ENCODE measurements at places on chromosomes 1 and 21.

- DNase-seq, result no peak
Measured at GRCh38 chr1:3062616-3063378, 6.2 kb upstream of the PRDM16 start.

- no peak for DNase-seq
Measured at GRCh38 chr21:16741141-16741665, 771.6 kb upstream of the CXADR start.

DNA sequence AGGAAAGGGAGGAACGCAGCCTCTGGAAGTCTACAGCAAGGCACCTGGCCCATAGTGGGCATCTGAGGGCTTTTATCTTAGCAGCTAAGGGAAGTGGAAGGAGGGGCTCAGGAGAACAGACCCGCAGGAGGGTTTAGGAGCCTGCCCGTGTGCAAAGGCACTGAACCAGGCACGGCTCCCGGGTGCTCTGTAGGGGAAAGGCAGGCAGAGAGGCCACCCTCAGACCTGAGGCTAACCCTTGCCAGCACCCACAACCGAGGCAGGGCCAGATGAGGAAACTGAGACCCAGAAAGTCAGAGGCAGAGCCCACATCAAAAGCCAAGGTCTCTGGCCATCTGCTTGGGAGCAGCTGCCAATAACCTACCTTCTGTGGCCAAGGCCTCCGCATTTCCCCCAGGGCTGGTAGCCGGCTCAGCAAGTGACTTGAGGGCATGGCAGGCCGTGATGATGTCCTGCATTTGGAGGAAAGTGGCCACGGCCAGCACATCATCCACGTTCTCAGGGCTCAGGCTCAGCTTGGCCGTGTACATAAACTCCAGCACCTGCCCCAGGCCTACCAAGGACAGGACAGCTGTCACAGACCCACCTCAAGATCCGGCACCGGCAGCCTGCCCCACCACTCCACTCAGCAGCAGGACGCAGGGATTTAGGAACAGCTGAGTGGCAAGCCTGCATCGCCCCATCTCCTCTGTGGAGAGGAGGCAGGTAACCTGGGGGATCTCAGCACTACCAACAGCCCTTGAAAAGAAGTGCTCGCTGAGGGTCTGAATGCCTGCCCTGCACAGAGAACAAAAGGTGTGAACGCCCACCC lies 29.1 kb downstream of the ZBTB17 start:
- DNase-seq, result no peak

GRCh38 chr1:229199261-229200243 lies 71.4 kb upstream of the RAB4A start:
- no peak for DNase-seq

DNA sequence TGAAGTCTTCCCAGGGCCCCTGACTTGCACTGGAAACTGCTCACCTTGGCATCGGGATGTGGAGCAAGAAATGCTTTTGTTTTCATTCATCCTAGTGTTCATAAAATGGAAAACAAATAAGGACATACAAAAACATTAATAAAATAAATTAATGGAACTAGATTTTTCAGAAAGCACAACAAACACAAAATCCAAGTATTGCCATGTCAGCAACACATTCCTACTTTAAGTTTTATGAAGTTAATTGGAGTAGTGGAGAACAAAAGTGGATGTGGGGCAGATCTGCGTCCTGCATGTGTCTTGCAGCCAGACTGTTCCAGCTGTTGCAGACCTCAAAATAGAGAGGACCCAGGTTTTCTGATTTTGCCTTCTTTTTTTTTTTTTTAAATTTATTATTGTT lies 32.9 kb downstream of the PRMT2 start:
- no peak for DNase-seq

DNA sequence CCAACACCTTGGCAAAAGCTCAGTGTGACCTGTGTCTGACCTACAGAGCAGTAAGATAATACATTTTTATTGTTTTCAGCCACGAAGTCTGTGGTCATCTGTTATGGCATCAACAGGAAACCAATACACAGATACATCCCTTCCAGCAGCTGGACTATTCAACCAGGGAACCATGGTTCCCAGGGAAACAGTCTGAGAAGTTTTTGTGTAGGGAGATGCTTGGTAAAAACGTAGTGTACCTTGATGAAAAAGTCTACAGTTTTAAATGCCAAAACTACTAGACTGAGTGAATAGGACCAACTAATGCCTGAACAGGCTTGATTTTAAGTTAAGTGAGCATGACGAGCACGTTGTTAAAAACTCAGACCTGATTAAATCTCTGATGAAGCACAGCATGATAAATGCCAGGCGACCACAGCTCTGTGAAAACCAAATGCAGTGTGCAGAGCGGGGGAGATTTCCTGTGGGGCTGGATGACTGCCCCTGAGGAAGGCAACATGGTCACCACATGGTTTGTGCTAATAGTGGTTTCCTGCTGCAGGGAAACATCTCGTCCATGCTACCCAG lies 228.9 kb downstream of the TNR start:
- DNase-seq, result no peak

DNA sequence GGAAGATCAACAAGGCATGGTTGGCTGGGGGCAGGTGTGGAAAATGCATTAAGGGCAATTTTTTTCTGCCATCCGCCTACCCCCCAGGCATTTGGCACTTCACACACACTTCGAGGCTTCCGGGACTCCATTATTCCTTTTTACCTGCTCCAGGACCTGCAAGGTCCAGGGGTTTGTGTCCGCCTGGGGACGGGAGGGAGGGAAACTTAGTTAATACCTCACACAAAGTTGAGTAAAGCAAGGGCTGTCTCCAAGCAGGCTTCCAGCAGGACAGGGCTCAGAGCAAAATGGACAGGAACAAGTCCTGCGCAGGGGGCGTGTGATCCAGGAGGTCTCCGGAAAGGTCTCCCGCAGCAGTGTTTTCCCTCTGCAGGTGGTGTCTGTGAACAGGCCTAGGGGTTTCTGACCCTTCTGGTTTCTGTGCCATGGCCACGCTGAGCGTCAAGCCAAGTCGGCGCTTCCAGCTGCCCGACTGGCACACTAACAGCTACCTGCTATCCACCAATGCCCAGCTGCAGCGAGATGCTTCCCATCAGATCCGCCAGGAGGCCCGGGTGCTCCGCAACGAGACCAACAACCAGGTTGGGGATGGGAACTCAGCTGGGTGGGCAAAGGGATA lies 712 bp downstream of the TEKT2 start:
- DNase-seq, result no peak

DNA sequence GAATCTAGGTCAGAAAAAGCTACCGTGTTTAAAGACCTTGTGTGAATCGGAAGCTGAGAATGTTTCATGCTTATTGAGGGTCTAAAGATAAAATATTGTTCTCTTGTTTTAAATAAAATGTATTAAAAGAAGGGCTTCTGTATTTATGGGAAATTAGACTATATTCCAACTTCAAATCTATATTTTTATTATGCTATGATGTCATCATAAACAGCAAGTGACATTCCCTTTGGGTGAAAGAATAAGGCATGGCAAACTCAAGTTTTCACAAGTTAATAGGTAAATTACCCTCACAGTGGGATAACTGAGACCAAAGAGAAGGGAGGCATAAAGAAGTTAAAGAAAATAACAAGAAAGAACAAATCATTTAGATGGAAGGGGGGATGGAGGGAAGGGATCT lies 333.8 kb upstream of the NR5A2 start:
- no peak for DNase-seq

GRCh38 chr1:164678136-164678700 lies 119.2 kb downstream of the PBX1 start:
- DNase-seq, result no peak

DNA sequence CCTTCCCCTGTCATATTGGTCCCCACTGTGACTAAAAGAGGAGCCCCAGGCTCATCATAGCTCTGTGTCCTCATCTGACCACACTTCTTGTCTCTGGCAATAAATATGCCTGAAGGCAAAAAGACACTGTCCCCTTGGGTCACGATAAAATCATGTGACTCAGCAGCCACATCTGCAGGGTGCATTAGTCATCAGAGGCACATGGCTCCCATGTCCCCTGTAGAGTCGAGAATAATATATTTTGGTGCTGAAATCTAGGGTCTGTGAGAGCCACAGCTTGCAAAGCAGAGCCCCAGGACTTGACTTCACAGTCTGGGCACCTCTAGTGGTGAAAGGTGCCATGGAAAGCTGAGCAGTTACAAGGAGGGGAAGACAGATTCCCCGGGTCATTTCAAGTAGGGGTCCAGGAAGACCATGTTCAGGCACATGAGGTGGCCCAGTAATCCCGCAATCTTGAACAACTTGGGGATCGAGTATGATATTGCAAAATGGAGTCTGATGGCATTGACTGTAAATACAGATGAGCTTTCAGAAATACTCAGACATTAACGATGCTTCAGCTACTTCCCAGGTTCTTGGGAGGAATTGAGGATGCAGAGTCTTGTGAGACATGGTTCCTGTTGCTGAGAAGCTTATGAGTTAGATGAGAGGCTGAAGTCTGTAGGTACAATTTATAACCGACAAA lies 68.6 kb downstream of the SLC35F3 start:
- DNase-seq, result no peak

DNA sequence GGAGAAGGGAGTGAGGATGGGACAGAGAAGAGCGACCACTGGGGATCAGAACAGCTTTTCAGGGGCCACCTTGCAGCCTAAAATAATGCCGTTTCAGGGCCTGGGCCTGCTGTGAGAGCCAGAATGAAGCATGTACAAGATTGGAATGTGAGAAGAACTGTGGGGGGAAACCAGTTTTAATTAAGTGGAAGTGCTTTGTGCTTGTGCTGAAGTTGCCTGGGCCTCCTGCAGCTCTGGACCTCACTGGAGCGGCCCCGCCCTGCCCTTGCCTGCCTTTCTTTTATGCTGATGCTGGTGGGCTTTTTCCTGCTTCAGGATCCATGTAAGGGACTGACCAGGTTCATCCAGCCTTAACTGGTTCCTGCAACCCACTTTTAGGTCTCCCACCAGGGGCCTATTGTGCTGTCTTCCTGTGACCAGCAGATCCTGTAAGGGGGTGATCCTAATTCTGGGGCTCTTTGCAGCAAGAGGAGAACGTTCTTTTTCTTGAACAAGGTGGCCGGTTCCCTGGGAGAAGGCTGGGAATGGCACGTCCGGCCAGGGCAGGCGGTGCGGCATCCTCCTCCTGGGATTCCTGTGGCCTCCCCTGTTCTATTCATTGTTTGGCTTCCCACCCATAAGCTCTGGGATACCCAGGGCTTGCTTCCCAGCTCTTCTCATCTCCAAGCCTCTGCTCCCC lies 3.2 kb downstream of the C1orf226 start:
- DNase-seq, result no peak

- no peak for DNase-seq
Measured at GRCh38 chr1:53091841-53092645, 30.0 kb downstream of the PODN start.

GRCh38 chr21:15749082-15749860 lies 19.5 kb downstream of the USP25 start:
- DNase-seq, result no peak

- no peak for DNase-seq
Measured at GRCh38 chr1:114353262-114353661, 157.7 kb downstream of the TRIM33 start.

- no peak for DNase-seq
Measured at GRCh38 chr1:35305383-35305782, 36.9 kb downstream of the ZMYM4 start.

- no peak for DNase-seq
Measured at GRCh38 chr1:46595127-46595526, 8.9 kb downstream of the MKNK1 start.

GRCh38 chr1:109020693-109021257 lies 21.1 kb downstream of the WDR47 start:
- no peak for DNase-seq

DNA sequence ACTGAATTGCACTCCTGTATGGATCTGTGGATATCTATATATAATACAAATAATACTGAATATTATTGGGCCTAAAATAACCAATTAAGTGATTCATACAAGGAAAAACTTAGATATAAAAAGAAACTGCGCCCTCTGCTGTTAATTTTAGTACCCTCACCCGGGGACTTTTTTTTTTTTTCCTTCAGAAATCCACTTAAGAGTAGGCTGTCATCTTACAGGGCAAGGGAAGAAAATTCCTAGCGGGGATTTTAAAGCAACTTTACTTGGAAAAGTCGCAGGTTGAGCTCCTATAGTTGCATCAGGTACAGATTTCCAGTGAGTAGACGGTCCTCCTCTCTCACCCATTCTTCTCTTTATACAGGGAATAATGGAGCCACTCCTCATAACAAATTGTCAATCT lies 1.3 kb downstream of the NTNG1 start:
- no peak for DNase-seq

DNA sequence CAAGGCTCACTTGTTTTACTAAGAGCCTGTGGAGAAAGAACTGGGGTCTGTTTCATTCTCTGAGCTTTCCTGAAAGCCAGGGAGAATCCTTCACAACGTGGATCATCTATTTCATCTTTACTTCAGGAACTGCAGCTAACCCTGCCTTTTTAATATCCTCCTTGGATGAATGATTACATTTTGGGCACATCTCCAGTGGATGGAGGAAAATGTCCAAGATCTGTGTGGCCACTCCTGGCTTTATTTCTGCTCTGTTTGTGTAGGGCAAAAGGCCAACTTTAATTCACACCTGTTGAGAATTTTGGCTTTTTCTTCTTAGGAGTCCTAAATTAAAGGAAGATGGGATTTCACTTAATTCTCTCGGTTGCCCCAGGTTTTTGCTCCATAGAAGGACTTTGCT lies 69.5 kb upstream of the CACNA1E start:
- no peak for DNase-seq

GRCh38 chr1:64302971-64303370 lies 99.5 kb downstream of the UBE2U start:
- DNase-seq, result no peak

DNA sequence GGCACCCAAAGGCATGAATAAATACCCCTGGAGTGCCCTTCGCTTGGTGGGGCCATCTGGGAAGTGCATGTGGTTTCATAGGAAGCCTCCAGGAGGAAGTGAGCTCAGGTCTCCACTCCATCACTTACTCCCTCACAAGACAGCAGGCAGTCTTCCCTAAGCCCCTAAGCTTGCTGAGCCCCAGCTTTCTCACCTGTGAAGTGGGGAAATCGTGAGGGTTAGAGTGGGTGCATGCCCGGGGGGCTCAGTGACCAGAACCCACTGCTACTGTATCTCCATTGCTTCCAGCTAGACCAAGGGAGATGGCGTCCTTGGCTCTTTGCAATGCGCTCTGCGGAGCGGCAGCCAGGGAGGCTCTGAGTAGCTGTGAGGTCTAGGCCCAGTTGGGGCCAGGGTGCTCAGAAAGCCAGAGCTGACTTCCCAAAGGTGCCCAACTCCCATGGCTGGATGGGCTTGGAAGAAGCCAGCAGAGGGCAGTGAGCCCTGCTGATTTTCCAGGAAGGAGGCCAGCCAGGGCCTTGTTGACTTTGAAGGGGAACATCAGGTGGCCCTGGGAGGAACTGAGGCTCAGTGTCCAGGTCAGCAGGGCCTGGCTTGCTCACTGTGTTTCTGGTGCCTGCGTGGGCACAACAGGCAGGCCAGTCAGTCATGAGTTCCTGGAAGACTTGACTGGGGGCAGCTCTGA lies 27.3 kb downstream of the CDCP2 start:
- no peak for DNase-seq

- no peak for DNase-seq
Measured at GRCh38 chr1:35111106-35111505, 31.9 kb downstream of the ZMYM1 start.

- DNase-seq, result no peak
Measured at GRCh38 chr21:36690628-36691554, 8.0 kb upstream of the SIM2 start.

Measured in GM12878 (cell line).